ENCODE measurements at places on chromosomes 2 and 18.

DNA sequence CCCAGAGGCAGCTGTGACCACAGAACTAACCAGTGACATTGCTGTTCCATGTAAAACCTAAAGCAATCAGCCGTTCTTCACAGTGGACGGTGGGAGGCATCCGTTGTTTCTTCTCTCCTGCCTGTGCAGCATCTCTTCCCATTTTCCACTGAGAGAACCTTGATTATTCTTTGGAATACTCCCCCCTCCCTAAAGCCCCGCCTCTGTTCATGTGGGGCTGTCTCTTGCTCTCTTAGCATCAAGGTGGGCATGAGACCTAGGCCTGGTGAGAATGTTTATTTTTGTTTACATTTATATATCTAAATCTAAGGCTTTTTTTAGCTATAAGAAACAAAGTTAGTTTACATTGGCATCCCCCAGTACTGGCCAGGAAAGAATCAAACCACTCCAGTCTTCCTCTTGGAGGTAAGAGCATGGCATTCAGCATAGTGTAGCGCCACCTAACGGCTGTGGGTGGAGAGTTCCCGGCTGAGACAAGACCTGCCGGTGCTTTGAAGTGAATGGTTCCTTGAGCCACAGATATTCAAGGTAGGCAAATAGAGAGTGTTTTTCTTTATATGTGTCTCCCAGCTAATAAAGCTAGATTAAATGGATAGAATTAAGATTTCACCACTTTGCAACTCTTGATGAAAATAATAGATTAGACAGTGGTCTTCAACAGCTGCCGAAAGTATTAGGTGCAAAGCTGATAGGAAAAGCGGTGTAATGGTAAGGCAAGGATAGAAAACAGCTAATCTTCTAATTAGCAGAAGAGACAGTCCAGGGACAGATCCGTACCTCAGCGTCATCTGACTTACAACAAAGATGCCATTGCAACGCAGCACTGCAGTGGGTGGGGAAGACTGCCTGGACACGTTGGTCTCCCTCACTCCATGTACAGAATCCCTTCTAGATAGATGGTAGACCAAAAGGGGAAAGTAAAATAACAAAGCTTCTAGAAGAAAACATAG is 219.6 kb upstream of the RAB12 start:
- no peak for DNase-seq

DNA sequence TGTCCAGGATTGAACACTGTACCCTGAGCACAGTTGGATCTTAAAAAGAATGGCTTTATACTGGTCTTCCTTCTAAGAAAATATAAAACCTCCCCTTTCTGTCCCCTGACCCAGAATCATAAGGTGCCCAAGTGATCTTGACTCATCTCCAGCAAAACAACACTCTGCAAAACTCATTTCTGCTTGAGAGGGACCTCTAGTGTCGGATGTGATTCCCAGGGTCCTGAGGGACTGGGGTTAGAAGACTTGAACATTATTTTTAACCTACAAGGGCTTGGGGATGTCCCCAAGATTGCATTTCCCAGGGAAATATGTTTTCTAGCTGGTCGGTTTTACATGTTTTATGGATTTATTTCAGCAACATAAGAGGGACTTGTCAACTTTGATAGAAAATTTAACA is 1318.5 kb upstream of the CELF4 start:
- no peak for DNase-seq

DNA sequence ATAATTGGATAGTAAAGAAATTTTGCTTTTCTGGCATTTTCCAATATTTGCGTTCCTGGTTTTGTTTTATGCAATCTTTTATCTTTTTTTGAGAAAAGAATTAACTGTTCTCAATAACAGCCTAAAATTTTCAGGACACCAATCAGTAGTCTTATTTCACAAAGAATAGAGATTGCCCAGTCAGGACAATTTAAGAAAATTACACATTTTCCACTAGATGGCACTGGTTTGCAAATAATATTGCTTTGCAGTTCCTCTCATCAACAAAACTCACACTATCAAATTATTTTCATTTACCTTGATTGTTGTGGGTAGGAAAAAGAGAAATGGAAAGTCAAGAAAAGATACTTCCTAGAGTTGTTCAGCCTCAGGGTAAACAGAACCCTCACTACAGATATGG is 2.4 kb upstream of the RBM45 start:
- DNase-seq = no peak

- no peak for DNase-seq
Observed at GRCh38 chr2:208129744-208130711, at the start of gene CRYGC. Gene CRYGC (minus strand): TSS chr2:208129828. CDS start chr2:208129792, 36 bp downstream.

DNA sequence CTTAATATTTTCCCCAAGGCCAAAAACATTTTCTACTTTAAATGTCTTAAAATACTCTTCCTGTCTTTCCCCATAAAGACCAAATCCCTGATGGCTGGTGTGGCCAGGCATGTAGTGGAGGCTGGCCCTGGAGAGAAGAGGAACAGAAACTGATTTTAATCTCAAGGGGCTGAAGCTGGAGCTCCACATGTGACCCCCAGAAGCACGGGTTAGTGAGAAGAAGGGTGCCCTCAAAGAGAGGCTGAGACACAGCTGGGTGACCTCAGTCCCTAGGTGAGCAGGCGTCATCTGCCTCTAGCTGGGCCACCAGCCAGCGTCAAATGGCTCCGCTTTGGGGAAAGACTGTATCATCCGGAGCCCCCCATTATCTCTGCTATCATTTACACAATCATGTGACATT is 19.3 kb upstream of the TMEM18 start:
- no peak for DNase-seq
